NCI-H2081 (cell line): ENCODE measurements at places on chromosomes 12 and 14.

- no peak for DNase-seq
Observed at GRCh38 chr14:100080206-100080605, 15.0 kb downstream of the EVL start.

GRCh38 chr12:104486943-104487819, 30.4 kb downstream of the CHST11 start:
- DNase-seq = no peak

GRCh38 chr14:65229748-65230728, 127.7 kb upstream of the MAX start:
- peak; percentile 82 for DNase-seq

GRCh38 chr12:89041078-89041477, 311.2 kb downstream of the DUSP6 start:
- DNase-seq = no peak

GRCh38 chr12:23726646-23727045, 222.8 kb downstream of the SOX5 start:
- DNase-seq = no peak

- no peak for DNase-seq
Observed at GRCh38 chr14:31038521-31039166, 12.5 kb upstream of the STRN3 start.

- no peak for DNase-seq
Observed at GRCh38 chr12:130744274-130744673, 28.2 kb upstream of the RIMBP2 start.

- no peak for DNase-seq
Observed at GRCh38 chr14:32595497-32595896, 266.4 kb downstream of the AKAP6 start.

- DNase-seq = no peak
Observed at GRCh38 chr12:102874819-102875218, 42.2 kb downstream of the PAH start.

GRCh38 chr12:105492591-105493545, 162.4 kb downstream of the C12orf75 start:
- DNase-seq = no peak

GRCh38 chr12:46554460-46554859, 181.9 kb upstream of the SLC38A2 start:
- DNase-seq = no peak

DNA sequence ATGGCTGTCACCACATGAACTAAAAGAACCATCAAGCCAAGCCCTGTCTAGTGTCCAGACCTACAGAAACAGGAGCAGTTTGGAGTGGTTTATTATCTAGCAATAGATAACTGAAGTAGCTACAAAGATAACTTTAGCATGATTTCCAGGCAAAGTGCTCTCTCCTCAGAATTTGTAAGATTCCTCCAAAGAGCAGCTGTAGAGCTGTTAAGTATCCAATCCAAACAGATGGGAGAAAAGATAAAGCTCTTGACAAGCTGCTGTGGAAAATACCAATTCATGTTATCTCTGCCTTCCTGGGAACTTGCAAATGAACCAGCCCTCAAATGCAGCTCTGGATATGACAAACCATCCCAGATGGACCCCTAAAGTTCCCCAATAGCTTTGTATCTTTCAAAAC, 78.9 kb upstream of the RESF1 start:
- no peak for DNase-seq

- DNase-seq = no peak
Observed at GRCh38 chr12:68140556-68140955, 19.0 kb downstream of the IFNG start.

GRCh38 chr12:47752552-47752951, 6.1 kb downstream of the RAPGEF3 start:
- DNase-seq = no peak

DNA sequence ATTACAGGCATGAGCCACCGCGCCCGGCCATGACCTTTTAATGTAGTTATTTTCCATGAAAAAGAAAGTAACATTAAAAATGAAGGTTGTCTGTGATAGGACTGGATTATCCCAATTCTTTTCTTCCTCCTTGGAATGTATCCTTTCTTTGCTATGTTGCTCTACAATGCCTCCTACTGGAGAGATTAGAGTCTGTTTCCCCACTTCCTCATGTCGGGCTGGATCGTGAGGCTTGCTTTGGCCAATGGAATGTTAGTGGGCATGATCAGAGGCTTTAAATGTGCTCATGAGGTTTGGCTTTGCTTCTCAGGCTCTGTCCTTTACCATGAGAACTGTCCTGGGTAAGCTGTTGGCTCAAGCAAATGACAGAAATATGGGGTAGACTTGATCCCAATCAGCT, 34.7 kb upstream of the SOCS2 start:
- no peak for DNase-seq

- DNase-seq = no peak
Observed at GRCh38 chr12:132488127-132489077, 1.5 kb upstream of the FBRSL1 start.

DNA sequence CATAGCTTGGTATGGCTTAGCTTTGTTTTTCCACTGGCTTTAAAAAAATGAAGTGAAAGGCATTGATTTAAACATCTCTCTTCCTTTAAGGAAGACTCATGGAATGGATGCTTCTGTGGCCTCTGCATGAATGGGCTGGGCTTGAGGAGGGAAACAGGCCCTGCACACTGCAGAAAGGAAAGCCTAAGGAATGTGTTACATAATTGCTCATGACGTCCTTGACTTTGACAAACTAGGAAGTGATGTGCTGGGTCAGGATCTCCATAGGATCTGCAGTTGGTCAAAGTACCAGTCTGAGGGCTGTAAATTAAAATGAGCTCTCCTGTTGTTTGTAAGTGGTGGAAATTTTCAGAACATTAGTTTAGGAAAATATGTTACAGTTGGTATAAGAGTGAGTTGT, 12.7 kb downstream of the SAMD4A start:
- DNase-seq = no peak

DNA sequence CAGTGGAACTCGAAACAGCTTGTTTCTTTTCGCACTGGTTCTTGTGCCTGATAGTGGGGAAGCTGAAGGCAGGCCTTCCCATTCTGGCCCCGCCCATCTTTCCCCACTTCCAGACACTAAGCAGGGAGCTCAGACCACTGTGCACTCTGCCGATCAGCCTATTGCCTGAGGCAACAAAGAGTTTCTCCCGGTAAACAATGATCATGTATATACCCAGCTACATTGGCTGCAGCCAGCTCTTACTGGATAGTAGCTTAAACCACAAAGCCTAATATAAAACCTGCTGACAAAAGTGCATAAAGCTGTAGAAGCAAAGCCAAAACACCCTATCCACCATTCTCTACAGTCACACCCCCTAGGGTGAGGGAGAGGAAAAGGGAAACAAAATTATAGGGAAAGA, 24.7 kb upstream of the GLIPR1 start:
- peak; percentile 41 for DNase-seq

- no peak for DNase-seq
Observed at GRCh38 chr12:69694123-69694522, 5.0 kb downstream of the BEST3 start.

DNA sequence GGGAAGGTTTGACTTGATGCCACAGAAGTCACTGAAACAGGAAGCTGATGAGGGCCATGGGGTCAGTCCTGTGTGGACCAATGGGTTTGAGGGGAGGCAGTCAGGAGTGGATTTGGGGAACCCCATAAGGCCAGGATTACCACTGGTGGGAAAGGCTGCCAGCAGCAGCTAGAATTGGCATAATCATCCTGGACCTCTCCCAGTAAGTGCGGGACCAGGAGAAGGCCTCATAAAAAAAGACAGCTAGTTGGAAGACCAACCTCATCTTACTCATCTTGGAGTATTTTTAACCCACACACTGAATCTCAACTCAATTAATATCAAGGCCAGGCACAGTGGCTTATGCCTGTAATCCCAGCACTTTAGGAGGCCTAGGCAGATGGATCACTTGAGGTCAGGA, 22.7 kb downstream of the TBX3 start:
- DNase-seq = no peak

DNA sequence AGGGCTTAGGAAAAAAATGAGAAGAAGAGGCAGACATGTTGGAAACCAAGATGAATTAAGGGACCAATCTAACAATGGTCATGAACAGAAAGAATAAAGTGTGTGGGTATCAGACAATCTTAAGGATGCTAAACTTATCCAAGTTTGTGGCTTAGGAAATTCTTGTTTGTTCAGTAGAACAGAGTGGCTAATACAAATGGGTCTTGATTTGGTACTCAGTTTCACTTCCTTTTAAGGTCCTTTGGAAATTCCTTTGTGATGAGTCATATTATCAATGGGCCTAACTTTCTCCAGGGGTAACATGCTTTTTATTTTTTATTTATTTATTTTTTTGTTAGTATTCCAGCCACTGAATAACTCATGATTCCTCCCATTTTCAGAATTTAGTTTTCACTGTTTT, 1154.7 kb upstream of the FLRT2 start:
- DNase-seq = no peak

GRCh38 chr12:99767809-99768208, 120.3 kb downstream of the GARIN6 start:
- DNase-seq = peak; percentile 10

GRCh38 chr12:5203274-5203673, 159.6 kb downstream of the KCNA5 start:
- DNase-seq = no peak

GRCh38 chr12:109653890-109654289, 59.7 kb upstream of the FAM222A start:
- no peak for DNase-seq

DNA sequence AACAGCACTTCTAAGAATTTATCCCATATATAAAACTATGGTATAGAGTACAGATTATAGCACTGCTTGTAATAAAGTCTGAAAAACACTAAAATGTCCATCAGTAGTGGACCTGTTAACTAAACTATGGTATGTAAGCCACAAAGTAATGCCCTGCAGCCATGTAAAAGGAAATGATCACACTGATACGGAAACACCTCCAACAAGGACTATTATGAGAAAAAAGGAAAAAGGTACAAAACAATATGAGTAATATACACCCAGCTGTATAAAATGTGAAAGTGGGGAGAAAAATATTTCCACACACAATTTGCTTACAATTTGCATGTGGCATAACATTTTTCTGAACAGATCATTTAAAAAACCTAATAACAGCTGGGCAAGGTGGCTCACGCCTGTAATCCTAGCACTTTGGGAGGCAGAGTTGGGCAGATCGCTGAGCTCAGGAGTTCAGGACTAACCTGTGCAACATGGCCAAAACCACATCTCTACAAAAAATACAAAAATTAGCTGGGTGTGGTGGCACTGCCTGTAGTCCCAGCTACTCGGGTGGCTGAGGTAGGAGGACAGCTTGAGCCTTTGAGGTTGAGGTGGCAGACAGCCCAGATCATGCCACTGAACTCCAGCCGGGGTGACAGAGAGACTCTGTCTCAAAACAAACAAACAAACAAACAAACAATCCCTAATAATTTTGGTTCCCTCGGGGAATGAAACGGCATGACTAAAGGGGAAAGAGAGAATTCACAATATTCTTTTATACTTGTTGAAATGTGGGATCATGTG, 250.5 kb downstream of the MED13L start:
- no peak for DNase-seq
